Right cardiac atrium (tissue), 5 donors: ENCODE measurements at places on chromosomes 7 and 10. TPM values are rescaled to one million over a fixed set of nuclear protein-coding genes. Genes with fewer than 3 reads are reported as not detected.

DNA sequence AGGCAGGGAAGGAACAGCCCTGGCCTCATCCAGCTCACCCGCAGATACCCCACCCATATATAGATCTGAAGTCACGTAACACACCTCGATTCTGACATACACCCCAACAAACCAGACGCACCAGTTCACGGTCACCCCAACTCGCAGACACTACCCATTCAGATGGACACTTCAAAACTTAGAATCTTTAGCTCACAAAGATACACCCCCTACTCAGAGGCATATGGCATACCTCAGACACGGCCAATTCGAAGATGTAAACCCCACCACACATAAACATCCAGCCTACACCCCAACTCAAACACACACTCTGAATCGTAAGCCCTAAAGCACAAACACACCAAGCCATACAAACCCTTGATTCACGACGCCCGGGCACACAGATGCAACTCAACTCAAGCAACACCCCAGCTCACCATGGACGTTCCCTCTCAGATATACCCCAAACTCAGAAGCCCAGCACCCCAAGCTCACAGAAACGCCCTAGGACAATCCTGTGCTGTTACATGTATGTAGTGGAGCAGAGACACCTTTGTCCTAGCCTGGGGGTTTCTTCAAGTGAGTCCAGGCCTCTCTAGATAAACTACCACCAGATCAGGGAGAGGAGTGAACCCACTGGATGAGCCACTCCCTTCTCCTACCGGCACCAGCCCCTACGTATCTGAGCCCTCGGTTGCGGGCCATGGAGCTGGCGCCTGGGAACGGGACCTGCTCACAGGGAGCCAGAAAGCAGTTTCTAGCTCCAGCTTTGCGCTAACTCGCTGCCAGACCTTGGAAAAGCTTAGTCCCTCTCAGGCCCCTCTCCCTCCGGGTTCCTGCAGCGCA is 8.8 kb downstream of the PSD start:
- DNase-seq = peak; percentile 9

DNA sequence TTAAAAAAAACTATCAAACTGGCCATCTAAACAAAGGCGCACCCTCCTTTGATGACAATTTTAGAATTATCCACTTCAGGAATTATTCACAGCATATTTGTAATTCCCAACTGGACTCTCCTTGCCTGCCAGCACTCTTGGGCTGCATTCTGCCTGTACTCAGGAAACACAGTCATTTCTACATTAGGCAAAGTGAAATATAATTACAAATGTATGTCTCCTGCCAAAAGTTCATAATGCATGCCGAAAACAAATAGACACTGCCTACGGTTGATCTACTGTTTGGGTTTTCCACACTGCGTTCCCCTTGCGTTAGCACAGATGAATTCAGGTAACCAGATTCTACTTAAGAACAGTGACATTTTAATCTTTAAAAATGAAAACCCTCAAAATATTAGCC is 1.9 kb downstream of the HGF start:
- no peak for DNase-seq

GRCh38 chr10:74916283-74916682 is 89.9 kb downstream of the KAT6B start:
- no peak for DNase-seq

GRCh38 chr7:95478272-95479037 is 7.3 kb upstream of the ASB4 start:
- DNase-seq = no peak

- no peak for DNase-seq
Observed at GRCh38 chr10:60733517-60733822, 44.8 kb upstream of the CDK1 start.

DNA sequence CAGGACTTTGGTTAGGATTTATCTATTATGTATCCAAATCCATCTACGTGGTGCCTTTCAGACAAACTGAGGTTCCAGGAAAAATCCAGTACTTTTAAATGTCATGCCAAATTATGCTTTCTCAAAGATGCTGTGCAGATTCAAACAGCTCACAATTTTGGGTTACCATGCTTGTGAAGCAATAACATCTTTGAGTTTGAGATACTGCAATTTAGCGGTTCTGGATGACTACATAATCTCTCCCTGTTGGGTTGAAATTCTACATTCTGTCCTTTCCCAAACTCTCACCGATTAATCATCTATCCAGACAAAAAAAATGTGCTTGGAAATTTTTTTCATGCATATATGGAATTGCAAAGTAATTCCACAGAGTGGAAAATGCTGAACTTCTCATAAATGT is 3.5 kb downstream of the RHOBTB1 start:
- no peak for DNase-seq

DNA sequence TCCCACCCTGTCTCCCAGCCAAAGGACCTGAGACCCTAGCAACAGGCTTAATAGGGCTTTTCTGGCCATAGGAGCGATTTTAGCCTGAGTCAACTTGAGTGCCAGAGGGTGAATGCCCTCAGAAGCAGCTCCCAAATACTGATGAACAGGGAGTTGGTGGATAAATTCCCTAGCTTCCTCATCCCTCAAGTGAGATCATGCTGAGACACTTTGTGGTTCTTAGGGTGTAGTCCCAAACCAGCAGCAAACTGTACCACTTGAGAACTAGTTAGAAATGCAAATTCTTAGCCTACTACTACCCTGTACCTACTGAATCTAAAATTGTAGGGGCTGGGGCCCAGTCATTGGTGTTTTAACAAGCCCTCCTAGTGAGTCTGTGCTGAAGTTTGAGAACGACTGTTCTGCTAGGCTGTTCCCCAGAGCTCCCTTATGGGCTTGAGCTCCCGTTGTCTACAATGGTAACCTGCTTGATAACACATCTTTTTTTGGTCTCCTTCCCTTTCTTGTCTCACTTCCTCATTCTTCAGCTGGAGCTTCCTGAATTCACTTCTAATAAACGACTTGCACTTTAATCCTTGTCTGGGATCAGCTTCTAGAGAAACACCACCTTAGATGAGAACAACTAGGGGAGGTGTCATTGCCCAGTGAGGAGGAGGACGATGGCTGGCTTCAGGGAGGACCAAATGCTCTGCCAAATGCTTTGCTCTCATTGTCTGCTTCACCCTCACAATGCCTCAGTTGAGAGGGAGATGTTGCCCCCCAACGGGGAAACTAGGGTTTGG is 18.2 kb upstream of the CDH23 start:
- no peak for DNase-seq

DNA sequence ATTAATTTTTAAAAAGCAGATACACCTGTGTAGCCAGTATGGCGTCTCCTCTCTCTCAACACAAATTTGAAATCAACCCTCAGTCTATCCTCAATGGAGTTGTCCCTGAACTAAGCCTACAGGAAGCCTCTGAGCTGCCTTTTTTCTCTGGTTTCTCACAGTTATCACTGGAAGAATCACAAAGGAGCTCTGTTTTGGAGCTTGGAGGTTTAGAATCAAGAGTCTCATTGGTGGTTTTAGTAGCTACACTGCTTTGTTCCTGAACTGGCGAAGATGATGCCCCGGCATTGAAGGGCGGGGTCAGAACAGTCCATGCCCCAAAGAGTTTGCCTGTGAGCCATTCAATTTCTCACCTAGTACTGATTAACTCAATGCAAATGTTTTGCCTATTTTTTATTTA is 16.1 kb upstream of the BTRC start:
- no peak for DNase-seq

DNA sequence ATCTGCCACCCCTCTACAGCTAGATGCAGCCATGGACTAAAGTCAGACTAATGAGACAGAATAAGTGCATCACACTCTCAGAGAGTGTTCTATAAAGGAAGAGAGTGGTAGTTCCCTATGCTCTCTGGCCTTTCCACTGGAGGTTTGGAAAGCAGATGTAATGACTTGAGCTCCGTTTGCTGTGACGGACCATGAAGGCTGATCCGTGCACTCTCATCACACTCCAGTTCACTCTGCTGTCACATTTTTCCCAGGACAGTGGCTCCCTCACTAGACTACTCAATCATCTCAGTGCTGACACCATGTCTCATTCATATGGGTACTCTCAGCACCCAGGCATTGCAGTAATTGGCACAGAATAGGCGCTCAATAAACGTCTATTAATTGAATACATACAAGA is 20.4 kb downstream of the TRDMT1 start:
- DNase-seq = no peak

- DNase-seq = no peak
Observed at GRCh38 chr7:82530361-82530760, 86.8 kb upstream of the CACNA2D1 start.

CNPY1 gene
- total RNA-seq = not detected

BMPER gene
- total RNA-seq = 5.1 TPM
